Right forelimb (tissue), 1 donor: ENCODE measurements at places on chromosomes 2 and 18.

DNA sequence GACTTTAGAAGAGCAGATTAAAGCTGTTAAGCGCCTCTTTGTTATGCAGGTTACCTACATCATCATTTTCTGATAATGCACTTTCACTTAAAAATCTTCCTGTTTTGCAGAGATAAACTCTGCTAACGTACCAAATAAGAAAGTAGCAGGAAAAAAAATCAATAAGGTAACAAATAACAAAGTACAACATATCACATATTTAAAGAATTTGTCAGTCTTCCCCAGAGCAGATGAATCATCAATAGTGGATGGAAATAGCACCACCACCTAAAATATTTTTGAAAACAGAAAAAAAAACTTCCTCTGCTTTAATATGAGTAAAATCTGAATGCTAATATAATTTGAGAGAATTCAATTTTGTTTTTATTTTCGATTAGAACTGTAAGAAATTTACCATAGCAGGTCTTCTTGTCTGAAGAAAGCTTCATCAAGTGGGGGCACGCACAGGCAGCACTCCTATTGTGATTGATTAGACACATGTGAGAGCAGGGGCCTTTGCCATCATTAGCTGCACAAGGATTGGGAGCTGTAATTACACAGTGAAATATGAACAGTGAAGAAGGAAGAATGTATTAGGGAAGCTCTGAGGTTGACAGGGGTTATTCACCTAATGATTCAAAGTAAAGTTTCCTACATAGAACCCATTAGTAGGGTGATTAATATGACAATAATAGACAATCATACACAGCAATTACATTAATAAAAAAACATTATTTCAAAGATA is 1279.4 kb downstream of the LRP1B start:
- no peak for DNase-seq

GRCh38 chr2:6914828-6915227 is 2.4 kb upstream of the RNF144A start:
- DNase-seq = no peak

GRCh38 chr2:45024600-45025291 is 15.5 kb upstream of the SIX2 start:
- DNase-seq = peak; percentile 47

DNA sequence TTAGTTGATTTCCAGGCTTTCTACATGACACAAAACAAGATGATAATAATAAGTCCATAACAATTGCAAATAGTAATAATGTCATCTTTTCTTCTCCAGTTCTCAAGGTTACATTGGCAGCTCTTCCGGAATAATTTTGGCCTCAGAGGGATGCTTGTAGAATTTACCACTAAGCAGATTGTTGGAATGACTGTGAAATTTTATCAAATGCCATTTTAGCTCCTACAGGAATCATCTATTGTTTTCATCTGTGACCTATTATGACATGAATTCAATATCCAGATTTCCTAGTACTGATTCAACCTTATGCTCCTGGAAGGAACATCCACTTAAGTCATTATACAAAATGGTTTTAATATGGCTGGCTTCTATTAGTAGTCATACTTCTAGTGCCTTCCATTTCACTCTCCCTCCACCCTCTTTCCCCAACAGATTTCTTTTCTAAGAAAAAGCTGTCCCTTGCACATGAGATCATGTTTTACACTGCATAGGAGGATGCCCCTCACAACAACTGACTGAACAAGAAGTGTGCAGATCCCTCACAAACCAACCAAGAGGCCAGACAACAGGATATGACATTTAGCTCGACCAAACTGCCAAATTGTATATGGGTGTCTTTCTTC is 200.0 kb downstream of the DNER start:
- no peak for DNase-seq

GRCh38 chr18:62897153-62897552 is 181.8 kb downstream of the PHLPP1 start:
- DNase-seq = no peak

DNA sequence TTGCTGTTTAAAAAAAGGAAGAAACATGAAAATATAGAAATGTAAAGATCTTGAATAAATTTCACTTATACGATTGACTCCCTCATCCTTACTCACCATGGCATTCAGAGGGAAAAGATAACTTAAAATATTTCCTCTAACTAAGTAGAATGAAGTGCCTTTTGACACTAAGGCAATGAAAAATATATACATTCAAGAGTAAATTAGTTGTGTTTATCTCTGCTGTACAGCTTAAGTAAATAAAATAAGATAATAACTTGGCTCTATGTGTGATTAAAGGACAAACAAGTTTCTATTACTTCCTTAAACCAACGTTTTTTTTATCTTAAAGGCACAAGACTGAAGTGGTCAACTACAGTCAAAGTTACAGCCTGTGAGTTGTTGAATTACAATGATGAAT is 142.3 kb upstream of the LRRTM4 start:
- no peak for DNase-seq

GRCh38 chr2:121969766-121970639 is 214.6 kb downstream of the TSN start:
- no peak for DNase-seq

- no peak for DNase-seq
These were observed 303.4 kb downstream of the TCF4 start for GRCh38 chr18:55284614-55285013.

DNA sequence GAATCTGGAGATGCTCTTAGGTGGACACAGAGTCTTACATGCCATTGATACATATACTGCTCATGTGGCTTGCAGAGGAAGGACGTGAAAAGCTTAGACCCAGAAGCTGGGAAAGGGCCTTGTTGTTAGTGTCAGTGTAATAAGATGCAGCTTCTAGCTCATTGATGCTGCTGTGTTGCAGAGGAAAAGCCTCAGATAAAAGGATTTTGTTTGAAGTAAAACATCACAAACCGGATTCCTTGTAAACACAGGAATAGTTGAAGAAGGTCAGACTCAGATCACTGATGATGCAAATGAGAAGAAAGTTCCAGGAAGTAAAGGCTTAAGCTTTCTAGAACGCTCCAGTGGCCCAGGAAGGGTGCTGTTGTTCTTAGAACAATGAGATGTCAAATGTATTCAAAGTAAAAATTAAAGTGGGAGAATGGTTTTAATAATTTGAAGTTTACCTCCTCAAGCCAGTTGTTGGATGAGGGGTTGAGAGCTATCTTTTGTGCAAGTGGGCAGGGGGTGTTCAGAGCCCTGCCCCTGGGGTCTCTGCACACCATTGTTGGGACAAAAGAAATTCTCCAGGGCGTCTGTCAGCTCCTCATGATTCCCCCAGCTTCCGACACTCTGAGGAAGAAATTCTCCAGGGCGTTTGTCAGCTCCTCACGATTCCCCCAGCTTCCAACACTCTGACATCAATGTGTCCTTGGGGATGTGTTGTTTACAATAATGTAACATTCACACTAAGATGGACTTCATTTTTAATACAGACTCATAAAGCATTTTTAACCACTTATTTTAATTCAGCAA is 61.3 kb upstream of the CHMP1B start:
- no peak for DNase-seq

DNA sequence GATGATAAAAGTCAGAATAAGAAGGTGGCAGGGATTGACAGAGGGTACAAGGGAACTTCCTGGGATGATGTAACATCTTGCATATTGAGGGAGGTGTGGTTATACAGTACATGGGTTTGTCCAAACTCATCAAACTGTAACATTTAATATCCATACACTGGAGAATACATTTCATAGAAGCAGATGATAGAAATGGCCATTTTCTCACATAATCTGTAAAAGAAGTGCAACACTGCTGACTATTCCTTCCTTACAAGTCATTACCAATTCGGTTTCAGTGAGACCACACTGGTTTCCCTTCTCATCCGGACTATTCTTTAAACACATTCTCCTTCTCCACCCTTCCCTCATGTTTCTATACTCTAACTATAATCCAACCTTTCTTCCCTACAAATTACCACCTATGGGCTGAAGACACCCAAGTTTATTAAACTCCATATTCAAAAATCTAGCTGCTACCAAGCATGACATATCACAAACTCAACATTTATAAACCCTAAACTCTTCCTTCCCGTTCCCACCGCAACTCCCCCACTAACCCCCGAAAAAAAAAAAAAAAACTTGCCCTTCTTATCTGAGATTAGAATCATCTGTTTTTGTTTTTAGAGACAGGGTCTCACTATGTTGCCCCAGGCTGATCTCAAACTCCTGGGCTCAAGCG is 1.6 kb downstream of the COX7A2L start:
- DNase-seq = no peak

DNA sequence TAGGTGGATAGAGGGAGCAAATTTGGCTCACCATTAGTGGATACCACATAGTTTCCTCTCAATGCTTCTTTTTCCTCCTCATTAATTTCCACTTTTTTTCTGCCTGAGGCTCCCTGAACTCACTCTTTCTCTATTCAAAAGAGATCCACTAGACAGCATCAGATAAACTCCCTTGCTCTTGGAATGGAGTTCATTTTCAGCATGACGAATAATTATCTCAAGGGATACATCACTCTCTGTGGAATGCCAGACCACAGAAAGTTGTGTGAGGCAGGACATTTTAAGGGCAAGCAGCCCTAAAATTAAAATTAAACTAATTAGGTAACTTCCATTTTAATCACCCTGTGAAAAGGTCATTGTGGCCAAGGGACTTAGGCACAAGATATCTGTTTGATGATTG is 1920.1 kb upstream of the CELF4 start:
- no peak for DNase-seq

GRCh38 chr2:199459286-199460100 is 1.8 kb upstream of the SATB2 start:
- DNase-seq = peak; percentile 94

- no peak for DNase-seq
These were observed 47.4 kb downstream of the ITGB1BP1 start for GRCh38 chr2:9375857-9376428.

DNA sequence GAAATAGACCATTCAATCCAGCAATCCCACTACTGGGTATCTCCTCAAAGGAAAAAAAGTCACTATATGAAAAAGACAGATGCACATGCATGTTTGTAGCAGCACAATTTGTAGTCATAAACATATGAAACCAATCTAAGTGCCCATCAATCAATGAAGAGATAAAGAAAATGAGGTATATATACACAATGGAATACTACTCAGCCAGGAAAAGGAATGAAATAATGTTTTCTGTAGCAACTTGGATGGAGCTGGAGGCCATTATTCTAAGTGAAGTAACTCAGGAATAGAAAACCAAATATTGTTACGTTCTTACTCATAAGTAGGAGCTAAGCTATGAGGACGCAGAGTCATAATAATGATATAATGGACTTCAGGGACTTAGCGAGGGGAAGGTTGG is 45.2 kb upstream of the LRRC30 start:
- no peak for DNase-seq

DNA sequence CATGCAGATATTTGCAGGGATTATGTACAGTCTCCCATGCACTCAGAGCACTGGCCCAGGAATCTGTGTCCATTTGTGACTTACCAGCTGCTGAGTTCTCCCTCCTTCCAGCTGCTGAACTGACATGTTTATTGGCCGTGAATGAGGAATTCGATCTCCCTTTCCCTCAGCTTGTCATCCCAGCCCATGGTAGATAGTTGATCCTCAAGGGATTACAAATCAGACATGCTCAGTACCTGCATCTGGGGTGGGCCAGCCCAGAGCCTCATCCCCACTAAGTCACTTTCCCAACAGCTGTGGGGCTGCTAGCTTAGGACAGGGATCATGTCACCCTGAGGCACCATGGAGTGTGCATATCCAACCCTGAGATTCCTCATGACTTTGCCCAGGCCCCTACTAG is 1284.9 kb upstream of the LRRTM1 start:
- DNase-seq = no peak

DNA sequence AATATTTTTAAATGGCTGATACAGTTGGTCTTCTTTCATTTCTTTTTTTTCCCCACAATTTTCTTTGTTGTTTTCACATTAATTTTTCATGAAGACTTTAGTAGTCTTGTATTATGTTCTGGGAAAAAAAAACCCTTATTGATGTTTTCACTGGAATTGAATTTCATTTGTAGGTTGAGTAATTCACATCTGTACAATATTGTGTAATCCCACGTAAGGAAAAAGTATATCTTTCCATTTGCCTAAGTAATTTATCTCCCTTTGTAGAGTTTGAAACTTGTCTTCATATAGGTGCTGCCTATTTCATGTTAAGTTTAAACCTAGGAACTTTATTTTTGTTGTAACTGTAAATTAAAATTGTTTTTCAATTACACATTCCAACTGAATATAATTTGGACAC is 2.0 kb downstream of the DNAJC27 start:
- no peak for DNase-seq

DNA sequence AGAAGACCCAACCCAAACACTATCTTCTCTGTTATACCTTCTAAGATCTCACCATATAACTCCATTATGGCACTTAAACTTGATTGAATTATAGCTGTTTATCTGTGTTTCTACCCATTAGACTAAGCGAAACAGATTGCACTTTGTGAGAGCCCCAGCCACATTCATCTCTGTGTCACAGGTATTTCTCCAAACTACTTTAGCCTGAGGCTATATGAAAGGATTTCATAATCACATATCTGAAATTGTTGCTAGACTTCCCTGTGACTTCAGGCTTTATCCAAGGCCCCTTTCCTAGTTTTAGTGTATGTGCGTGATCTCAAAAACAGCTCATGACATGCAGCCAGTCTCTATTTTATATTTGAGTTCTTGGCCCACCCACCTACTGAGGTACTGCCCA is 745.0 kb upstream of the ACVR2A start:
- DNase-seq = no peak

GRCh38 chr2:109222825-109223471 is 93.9 kb downstream of the SH3RF3 start:
- no peak for DNase-seq

DNA sequence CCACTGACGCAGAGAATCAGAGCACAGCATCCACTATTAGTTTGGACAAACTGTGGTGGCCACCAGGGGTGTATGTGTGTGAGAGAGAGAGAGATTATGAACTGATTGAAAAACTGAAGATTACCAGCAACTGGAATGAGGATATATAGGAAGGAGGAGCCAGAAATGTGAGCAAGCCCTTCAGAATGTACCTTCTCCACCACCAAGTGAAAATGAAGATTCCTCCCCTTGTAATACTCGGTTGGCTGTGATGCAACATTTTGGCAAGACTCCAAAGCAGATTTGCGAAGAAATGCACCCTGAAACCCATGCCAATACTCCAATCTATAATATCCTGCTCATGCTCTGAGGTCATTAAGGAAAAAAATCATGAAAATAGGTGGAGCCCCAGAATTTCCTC is 121.2 kb upstream of the SLC35G4 start:
- DNase-seq = no peak
